ENCODE measurements at places on chromosomes 2 and 18. TPM values are rescaled to one million over a fixed set of nuclear protein-coding genes. Genes with fewer than 3 reads are reported as not detected.
A peak's percentile ranks its signal among the peaks of the same experiment; 100 is the strongest.

- no peak for DNase-seq
These were observed 23.9 kb downstream of the ME2 start for GRCh38 chr18:50902797-50903196.

DNA sequence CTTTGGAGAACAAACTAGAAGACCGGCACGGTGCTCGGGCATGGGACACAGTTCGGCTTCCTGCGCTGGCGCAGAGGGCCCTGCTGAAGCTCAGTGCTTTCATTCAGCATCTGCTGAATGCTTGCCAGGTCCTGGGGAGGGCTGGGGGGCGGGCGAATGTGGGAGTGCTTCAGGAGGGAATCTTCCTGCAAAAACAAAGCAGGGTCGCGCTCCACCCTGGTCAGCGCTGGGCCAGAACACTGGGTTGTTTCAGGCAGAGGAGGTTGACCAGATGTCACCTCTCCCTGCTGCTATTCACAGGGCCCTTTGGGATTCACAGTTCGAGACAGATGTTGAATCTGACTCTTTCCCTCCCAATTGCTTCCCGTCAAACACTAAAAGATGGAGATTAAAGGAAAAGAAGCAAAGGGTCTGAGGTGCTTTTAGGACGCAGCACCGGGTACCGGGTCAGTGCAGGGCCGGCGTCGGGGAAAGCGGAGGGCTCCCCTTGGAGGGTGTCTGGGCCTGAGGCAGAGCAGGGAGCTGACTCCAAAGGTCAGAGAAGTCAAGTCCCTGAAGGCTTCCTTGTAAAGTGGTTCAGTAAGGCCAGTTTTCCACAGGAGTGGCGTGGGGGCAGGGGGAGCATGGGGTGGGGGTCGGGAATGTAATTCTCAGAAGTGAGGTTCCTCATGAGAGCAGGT is 82.1 kb upstream of the PXDN start:
- peak; percentile 27 for DNase-seq

DNA sequence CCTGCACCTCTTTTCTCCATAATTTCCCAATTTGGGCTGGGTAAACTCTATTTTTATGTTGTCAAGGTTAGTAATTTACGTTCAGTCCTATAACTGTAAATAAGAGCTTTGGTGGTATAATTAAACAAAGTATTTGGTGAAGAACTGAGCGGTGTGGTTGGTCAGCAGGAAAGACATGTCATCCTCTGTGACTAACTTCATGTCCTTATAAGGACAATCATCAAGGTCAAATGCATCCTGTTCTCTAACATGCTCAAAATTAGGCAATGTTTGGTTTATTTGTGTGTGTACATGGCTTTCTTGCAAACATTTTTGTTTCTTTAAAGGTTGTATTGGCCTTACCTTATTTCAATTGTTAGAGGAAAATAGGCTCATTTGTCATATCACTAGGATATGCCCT is 121.5 kb upstream of the NABP1 start:
- no peak for DNase-seq

The TSGA10 gene
- 2.7 TPM for polyA plus RNA-seq

The CABLES1 gene
- polyA plus RNA-seq, result 7.2 TPM
